ENCODE measurements at places on chromosomes 2 and 18. TPM values are rescaled to one million over a fixed set of nuclear protein-coding genes. Genes with fewer than 3 reads are reported as not detected.
A peak's percentile ranks its signal among the peaks of the same experiment; 100 is the strongest.

SDC1 gene
- total RNA-seq = 0.67 TPM

RIT2 gene
- total RNA-seq = not detected

SLC4A5 gene
- 1.1 TPM for total RNA-seq

CFAP53 gene
- total RNA-seq = 0.40 TPM

SKOR2 gene
- not detected for total RNA-seq

PLA2R1 gene
- total RNA-seq = not detected

SLC19A3 gene
- not detected for total RNA-seq

IL1RN gene
- 1.2 TPM for total RNA-seq

OR6B2 gene
- not detected for total RNA-seq

MSTN gene
- total RNA-seq = not detected

RGPD4 gene
- 0.07 TPM for total RNA-seq

SEMA4F gene
- total RNA-seq = 5.3 TPM

BCL2 gene
- total RNA-seq = 49.6 TPM

GRCh38 chr2:121382744-121383143 lies 97.7 kb upstream of the TFCP2L1 start:
- H3K4me3 ChIP-seq = no peak overlapping the region
- H3K27ac ChIP-seq = no peak overlapping the region
- H3K27me3 ChIP-seq = no peaks in the 10 kb centered on the region

GRCh38 chr18:43175257-43175656 lies 59.8 kb upstream of the RIT2 start:
- H3K36me3 ChIP-seq = no peaks in the 10 kb centered on the region
- DNase-seq = no peak
- no peaks in the 10 kb centered on the region for H3K27me3 ChIP-seq
- H3K27ac ChIP-seq = no peak overlapping the region
- no peak overlapping the region for H3K4me3 ChIP-seq

- no peak for DNase-seq
- no peak overlapping the region for H3K4me3 ChIP-seq
- H3K27ac ChIP-seq = no peak overlapping the region
- no peaks in the 10 kb centered on the region for H3K27me3 ChIP-seq
These were observed 162.6 kb upstream of the SLC39A10 start for GRCh38 chr2:195494451-195494850.

DNA sequence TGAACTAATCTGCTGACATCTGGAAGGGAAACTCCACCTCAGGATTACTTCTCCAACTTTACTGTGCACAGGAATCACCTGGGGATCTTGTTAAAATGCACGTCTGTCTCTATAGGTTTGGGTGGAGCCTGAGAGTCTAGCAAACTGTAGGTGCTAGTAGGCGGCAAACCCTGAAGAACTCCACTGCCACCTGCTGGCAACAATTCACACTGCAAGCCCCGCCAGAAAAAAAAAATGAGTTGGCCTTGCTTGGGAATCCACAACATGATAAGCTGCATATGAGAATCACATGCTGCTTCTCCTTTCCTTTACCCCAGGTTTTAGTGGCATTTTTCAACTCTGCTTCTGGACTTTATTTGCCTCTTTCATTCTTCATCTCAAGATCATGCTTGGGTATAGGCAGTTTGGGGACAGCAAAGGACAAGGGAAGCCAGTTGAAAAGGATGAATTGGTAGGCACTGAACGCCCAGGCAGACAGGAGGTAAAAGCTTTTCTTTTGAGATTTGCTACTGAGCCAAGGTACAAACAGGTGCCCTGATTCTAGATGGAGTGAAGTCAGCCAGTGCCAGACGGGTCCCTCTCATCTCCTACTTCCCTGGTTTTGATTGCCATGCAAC lies 88.8 kb downstream of the VIT start:
- H3K4me3 ChIP-seq = no peak overlapping the region
- no peaks in the 10 kb centered on the region for H3K27me3 ChIP-seq
- H3K36me3 ChIP-seq = no peaks in the 10 kb centered on the region

GRCh38 chr18:1968801-1969498 lies 602.4 kb downstream of the METTL4 start:
- DNase-seq = no peak
- H3K27me3 ChIP-seq = no peaks in the 10 kb centered on the region
- no peak overlapping the region for H3K4me3 ChIP-seq
- H3K27ac ChIP-seq = no peak overlapping the region
- no peaks in the 10 kb centered on the region for H3K4me1 ChIP-seq

DNA sequence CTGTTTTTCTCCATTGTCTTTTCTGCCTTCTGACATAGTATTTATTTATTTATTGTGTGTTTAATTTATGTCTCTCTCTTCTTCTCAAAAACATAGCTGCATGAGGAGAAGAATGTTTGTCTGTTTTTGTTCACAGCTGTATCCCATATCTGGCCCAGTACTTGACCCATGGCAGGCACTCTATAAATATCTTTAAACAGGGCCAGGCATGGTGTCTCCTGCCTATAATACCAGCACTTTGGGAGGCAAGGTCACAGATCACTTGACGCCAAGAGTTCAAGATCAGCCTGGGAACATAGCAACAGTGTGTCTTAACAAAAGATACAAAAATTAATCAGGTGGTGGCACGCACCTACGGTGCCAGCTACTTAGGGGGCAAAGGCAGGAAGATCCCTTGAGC lies 361.3 kb upstream of the KLHL29 start:
- H3K4me1 ChIP-seq = no peaks in the 10 kb centered on the region
- H3K27me3 ChIP-seq = peaks cover 4% of the 10 kb centered on the region
- no peak overlapping the region for H3K4me3 ChIP-seq

GRCh38 chr2:174120346-174120745 lies 128.0 kb downstream of the OLA1 start:
- peaks cover 4% of the 10 kb centered on the region for H3K4me1 ChIP-seq
- H3K27me3 ChIP-seq = no peaks in the 10 kb centered on the region
- no peak overlapping the region for H3K4me3 ChIP-seq
- H3K27ac ChIP-seq = no peak overlapping the region

- no peak overlapping the region for H3K4me3 ChIP-seq
- H3K4me1 ChIP-seq = no peaks in the 10 kb centered on the region
- no peaks in the 10 kb centered on the region for H3K36me3 ChIP-seq
- H3K27ac ChIP-seq = no peak overlapping the region
- H3K27me3 ChIP-seq = no peaks in the 10 kb centered on the region
These were observed 682.7 kb upstream of the RAB6C start for GRCh38 chr2:129296806-129297205.

DNA sequence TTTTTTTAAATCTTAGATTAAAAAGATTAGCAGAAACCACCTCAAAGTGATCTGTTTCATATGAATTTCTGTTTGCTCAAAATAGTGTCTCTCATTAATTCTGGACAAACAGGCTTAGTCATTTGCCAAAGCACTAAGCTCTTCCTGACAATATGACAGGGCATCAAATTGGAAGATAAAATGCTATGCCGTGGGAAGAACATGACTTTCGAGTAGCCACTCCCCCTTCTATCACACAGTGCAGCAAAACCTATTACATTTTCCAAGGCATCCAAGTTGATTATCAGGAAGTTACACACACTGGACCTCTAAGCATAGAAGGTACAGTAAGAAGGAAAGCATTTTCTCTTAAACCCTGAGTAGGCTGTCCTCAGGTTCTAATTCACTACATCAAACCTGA lies 89.5 kb downstream of the STK39 start:
- H3K27me3 ChIP-seq = no peaks in the 10 kb centered on the region
- no peak overlapping the region for H3K4me3 ChIP-seq
- peaks cover 13% of the 10 kb centered on the region for H3K4me1 ChIP-seq
- no peak for DNase-seq

DNA sequence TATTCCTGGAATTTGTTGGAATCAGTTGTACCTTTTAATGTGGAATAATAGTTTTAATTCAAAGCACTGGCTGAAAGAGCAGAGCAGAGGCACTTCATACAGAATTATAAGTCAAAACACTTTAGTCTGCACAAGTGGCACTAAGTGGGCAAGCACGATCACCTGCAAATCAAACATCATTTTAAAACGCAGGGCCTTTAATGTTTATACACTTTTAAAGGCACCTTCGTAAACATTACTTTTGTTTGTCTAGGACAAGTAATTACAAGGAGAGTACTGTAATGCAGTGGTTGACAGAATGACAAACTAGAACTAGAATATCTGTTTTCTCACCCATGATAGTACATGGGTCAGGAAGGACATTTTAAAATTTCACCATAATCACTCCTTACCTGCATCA lies 36.4 kb downstream of the LANCL1 start:
- no peak overlapping the region for H3K4me3 ChIP-seq
- no peak overlapping the region for H3K27ac ChIP-seq
- H3K36me3 ChIP-seq = peaks cover 38% of the 10 kb centered on the region
- DNase-seq = no peak
- H3K4me1 ChIP-seq = no peaks in the 10 kb centered on the region

DNA sequence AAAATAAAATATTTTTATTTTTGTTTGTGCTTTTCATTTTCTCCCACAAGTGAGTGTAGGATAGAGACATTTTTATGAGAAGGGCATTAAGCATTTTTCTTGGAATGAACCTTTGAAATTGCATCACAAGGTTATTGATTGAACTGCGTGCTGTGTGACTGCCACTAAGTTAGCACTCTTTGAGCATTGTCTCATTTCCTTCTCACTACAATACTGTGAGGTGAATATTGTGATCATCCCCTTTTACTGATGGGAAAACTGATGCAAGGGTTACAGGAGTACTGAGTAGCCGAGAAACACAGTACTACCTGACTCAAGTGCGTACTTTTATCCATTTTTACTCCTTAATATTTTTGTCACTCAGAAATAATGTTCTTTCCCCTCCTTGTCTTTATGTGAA lies 2.0 kb downstream of the NBEAL1 start:
- no peak overlapping the region for H3K4me3 ChIP-seq
- H3K27ac ChIP-seq = no peak overlapping the region
- no peak for DNase-seq
- no peaks in the 10 kb centered on the region for H3K36me3 ChIP-seq
- H3K27me3 ChIP-seq = no peaks in the 10 kb centered on the region

DNA sequence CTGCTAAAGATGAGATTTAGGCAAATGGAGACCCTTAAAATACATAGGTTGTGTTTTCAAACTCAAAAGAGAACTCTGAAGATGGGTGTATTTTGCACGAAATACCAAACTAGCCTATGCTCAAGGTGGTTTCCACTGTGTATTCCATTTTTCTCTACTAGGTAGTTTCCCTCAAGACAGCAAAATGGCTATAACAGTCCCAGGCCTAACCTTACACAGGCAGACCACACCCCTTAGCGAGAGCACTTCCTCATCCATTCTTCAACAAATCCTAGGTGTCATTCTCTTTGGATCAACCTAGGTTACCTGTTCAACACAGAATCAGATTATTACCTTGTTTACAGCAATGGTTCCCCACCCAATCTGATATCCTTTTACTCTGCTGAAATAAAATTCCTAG lies 42.6 kb downstream of the HNRNPLL start:
- no peak for DNase-seq
- no peak overlapping the region for H3K4me3 ChIP-seq
- peaks cover 14% of the 10 kb centered on the region for H3K36me3 ChIP-seq
- no peaks in the 10 kb centered on the region for H3K4me1 ChIP-seq
- no peak overlapping the region for H3K27ac ChIP-seq

- H3K27me3 ChIP-seq = peaks cover 2% of the 10 kb centered on the region
- peak; percentile 35 for DNase-seq
- H3K27ac ChIP-seq = no peak overlapping the region
- no peaks in the 10 kb centered on the region for H3K36me3 ChIP-seq
- H3K4me3 ChIP-seq = no peak overlapping the region
These were observed 232.9 kb downstream of the GULP1 start for GRCh38 chr2:188524519-188525113.

DNA sequence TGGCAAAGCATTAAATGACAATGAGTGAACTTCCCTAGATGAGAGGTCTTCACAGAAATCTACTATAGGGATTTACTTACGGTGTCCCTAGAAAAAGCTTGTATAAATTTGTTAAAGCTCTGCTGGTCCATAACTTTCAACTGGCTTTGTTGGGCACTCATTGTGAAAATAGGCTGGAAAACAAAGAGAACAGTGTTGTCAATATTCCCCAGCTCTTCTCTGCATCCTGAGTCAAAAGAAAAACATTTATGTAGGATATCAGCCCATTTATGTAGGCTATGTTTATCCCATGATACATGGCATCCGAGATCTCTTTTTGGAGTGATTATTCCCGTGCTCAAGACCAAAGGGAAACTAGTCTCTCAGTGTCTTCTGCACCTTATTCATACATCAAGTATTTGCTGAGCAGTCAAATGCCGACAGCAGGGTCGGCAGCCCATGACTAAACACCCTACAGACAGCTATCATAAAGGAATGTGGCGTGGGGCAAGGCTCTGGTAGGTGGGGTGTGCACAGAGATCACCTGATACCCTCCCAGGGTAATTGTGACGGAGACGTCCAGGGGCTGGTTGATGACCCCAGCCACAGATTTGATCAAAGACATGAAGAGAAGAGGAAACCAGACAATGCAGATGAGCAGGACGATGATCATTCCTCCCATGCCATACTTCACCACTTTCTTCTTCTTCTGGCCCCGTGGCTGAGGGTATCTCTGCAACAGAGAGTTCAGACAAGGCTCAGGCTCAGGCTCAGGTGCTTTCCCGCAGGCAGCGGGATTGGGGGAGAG lies 155.9 kb downstream of the NAPG start:
- no peak for DNase-seq
- H3K27me3 ChIP-seq = peaks cover 2% of the 10 kb centered on the region
- no peak overlapping the region for H3K4me3 ChIP-seq
- H3K27ac ChIP-seq = no peak overlapping the region
- no peaks in the 10 kb centered on the region for H3K4me1 ChIP-seq

GRCh38 chr2:44948565-44949328 lies 7.2 kb downstream of the SIX3 start:
- H3K4me1 ChIP-seq = peaks cover 32% of the 10 kb centered on the region
- no peak overlapping the region for H3K27ac ChIP-seq
- H3K36me3 ChIP-seq = no peaks in the 10 kb centered on the region
- H3K4me3 ChIP-seq = no peak overlapping the region
- peaks cover 79% of the 10 kb centered on the region for H3K27me3 ChIP-seq

GRCh38 chr2:46544581-46544980 lies 65.2 kb downstream of the TMEM247 start:
- no peak for DNase-seq
- peaks cover 1% of the 10 kb centered on the region for H3K36me3 ChIP-seq
- no peaks in the 10 kb centered on the region for H3K27me3 ChIP-seq

DNA sequence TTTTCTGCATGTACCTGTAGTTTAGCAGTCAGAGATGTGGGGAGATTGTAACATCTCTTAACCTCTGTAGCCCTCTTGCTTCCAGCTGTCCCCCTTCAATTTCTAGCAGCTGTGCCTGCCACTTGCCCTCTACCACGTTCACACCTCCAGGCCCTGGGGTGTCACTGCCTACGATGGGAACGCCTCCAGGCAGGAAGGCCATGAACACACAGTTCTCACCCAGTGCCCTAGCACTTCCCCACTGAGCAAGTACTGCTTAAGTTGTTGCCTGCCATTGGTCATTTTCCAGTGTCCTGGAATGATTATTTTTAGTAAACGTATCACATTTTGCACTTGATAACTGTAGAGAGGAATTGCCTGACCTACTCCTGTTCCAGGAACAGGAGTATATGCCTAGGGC lies 77.1 kb upstream of the B3GNT7 start:
- no peak overlapping the region for H3K27ac ChIP-seq
- H3K4me3 ChIP-seq = no peak overlapping the region
- peaks cover 2% of the 10 kb centered on the region for H3K36me3 ChIP-seq
- peaks cover 4% of the 10 kb centered on the region for H3K4me1 ChIP-seq
- no peak for DNase-seq

- peak; percentile 75 for DNase-seq
- no peak overlapping the region for H3K4me3 ChIP-seq
- no peaks in the 10 kb centered on the region for H3K4me1 ChIP-seq
- no peak overlapping the region for H3K27ac ChIP-seq
- H3K27me3 ChIP-seq = peaks cover 8% of the 10 kb centered on the region
These were observed 78.8 kb upstream of the GAREM1 start for GRCh38 chr18:32549248-32550110.

- H3K4me1 ChIP-seq = peaks cover 8% of the 10 kb centered on the region
- DNase-seq = no peak
- H3K4me3 ChIP-seq = no peak overlapping the region
These were observed 84.2 kb downstream of the SLC4A10 start for GRCh38 chr2:161708350-161708975.
